ENCODE measurements at places on chromosomes 6 and 20.

DNA sequence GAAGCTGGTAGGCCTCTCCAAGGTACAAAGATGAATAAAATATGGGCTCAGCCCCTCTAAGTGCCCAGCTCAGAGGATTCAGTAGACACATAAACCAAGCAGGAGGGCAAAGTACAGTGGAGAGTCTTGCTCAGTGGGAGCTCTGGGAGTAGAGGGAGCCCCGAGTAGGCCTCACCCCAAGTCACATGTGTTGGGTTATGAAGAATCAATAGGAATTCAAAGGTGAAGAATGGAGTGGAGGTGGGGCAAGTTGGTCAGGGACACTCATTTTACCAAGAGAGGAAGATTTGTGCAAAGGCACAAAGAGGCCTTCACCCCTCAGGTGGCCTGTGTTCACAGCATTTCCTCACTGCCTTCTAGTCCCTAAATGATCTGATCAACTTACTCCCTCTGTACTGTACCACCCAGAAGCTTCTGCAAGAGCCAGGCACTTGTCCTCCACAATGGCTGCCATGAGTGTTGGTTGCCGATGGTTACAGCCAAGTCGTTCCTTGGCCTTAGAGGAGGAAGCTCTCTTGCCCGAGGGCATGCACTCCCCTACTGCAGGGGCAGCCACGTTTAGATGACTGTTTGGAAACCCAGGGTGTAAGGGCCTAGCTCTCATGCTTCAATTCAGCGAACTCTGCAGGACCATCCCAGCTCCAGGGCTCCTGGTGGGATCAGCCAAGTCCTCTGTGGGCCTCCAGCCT, 6.7 kb upstream of the CDKN1A start:
- no peak for DNase-seq

DNA sequence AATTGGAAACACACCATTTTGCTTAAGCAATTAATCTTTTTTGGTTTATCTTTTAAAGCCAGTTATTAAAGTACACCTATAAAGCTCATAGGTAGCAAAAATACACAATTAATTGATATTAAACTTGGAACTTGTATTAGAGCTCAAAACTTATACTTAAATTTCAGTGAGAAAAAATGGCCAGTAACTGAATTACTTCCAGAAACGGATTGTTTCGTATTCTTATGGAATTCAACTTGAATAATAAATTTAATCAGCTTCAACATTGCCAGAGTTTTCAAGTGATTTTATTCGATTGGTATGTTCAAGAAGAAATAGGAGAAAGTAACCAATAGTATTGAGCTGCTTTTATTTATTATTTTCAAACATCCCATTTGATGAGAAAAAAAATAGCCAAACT, 112.7 kb upstream of the PDE10A start:
- DNase-seq: no peak

DNA sequence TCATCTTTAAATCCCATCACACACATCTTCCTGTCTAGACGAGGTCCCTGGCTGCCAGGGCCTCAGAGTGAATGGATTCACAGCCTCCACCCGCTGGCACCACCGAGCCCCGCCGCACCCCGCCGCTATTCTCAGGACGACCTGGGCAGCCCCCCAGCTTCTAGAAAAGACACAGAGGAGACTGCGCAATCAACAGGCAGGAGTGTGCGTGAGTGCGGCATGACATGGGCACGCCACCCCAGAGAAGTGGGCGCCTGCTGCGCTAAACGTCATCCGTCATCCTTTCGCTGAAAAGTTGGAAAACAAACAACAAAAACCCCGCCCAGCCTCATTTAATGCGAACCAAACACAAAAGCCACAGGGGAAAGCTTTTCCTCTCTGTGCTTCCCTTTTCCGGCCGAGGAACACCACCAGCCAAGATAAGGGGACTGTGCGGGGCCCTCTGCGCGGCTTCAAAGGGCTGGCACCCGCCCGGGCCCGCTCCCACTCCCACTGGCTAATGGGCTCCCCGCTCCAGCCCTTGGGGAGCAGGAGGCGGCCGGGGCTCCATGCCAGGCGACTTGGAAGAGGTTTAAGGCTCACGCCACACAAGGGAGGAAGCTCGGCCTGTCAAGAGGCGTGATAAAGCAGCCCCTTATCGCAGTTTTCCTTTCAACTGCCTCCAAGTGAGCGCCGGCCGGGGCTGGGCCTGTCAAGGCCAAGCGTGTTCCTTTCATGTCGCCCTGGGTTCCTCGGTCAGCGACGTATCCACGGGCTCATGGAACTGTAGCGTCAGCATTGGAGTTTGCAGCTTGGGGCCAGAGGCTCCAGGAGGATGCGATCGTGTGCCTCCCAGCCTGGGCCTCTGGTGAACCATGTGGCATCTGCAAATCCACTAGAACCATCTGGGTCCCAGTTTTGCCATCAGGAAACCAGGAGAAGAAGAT, 50.1 kb downstream of the NFATC2 start:
- DNase-seq: no peak

- no peak for DNase-seq
Measured at GRCh38 chr20:52031563-52032303, 159.8 kb downstream of the ZFP64 start.

- DNase-seq: no peak
Measured at GRCh38 chr20:37543828-37544227, 16.2 kb upstream of the BLCAP start.

GRCh38 chr6:146972546-146972945, 231.7 kb upstream of the STXBP5 start:
- DNase-seq: no peak

GRCh38 chr6:33453393-33454008, 875 bp upstream of the ZBTB9 start:
- no peak for DNase-seq

DNA sequence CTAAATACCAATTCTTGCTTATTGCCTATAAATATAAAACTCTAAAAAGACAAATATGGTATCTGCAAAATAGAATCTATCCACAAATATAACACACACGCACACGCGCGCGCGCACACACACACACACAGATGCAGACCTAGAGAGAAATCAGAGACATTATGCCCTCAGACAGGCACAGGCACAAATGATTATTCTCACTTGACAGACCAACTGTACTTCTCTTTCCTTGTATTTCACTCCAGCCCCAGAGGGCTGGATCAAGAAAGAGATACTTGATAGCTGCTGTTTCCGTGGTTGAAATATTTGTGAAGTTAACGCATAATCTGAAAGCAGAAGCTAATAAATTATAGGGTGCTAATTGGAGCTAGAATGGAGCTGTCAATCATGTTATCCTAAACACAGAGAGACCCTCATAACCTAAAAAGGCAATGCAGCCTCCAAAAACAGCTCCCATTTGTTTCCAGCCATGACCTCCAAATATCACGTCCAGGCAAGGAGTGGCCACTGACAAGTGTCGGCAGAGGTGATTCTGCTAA, 11.5 kb downstream of the VGLL2 start:
- DNase-seq: no peak

GRCh38 chr6:48834706-48835105, 628.3 kb downstream of the MMUT start:
- DNase-seq: no peak

GRCh38 chr20:4195499-4195898, 180.1 kb upstream of the RNF24 start:
- DNase-seq: no peak

GRCh38 chr6:56595490-56596122, 47.1 kb downstream of the DST start:
- peak; percentile 32 for DNase-seq

DNA sequence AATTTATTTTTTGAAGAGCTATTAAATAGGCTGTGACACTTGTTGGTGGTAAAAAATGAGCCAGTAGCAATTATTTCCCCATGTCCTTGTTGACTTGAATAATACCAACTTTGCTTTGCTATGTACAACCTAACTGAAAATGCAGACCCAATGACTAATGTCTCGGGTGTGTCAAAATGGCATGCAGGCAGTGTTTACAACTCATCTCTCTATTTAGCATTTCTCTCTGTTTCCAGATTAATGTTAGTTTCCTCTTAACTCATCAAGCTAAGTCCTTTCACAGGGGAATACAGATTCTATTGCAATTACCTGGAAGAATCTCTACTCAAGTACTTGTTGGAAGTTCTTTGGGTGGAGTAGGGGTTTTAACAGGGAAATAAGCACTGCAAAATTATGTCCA, 504.4 kb downstream of the BCKDHB start:
- DNase-seq: no peak

Measured in GM10248 (cell line).